ENCODE measurements at places on chromosomes 7 and 10.

GRCh38 chr7:38781991-38782390 lies 127.0 kb downstream of the VPS41 start:
- DNase-seq, result no peak

DNA sequence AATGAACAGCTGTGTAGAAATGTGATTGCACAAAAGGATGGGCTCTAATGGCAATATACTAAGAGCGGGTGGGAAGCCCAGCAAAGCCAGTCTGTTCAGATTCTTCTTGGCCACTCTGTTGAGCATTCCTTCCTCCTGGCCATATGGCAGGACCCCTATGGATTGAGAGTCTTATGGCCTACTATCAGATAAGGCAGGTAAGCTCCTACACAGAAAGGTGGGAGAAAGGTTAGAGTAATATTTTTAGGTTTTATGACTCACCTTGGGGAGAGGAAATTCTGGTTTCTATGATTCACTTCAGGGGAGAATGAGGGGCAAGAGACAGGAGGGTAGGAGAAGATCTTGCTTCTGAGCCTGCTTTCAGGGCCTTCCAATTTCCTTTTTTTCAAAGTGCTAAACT lies 15.1 kb upstream of the AKR1B10 start:
- no peak for DNase-seq

DNA sequence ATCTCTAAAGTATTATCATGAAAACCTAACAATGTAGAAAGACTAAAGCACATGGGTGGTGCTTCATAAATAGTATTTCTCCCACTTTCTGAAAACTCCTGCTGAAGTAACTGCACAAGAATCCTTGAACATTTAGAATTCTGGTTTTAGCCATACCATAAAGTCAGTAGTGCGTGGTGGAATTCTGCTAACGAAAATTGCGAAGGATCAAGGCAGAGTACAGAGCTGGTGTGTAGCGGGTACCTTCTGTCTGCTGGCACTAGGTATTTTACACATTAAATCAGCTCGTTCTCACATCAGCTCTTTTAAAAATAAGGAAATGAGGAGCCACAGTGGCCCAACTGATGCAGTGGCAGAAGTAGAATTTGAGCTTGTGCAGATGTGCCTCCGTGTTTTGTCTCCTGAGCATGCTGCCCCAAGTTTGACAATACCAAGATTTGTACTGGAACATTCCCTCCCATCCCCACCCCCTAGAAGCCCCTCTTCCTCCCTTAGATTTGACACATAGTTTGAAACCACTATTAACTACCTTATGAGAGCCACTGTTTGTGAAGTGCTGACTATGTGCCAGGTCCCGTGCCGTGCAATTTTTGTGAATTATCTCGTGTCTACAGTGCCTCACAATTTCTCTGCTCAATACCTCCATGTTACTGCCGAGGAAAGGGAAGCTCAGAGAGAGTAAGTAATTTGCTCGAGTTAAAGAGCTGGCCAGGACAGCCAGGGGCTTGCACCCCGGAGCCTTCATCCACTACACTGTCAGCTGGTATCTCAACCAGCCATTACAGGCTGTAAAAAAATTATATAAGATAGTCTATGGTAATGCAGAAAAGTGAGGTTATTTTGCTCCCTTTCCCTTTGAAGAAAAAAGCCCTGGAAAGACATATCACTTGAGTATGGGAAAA lies 66.9 kb downstream of the EGFR start:
- no peak for DNase-seq

- no peak for DNase-seq
Measured at GRCh38 chr7:132759482-132760243, 183.4 kb upstream of the PLXNA4 start.

DNA sequence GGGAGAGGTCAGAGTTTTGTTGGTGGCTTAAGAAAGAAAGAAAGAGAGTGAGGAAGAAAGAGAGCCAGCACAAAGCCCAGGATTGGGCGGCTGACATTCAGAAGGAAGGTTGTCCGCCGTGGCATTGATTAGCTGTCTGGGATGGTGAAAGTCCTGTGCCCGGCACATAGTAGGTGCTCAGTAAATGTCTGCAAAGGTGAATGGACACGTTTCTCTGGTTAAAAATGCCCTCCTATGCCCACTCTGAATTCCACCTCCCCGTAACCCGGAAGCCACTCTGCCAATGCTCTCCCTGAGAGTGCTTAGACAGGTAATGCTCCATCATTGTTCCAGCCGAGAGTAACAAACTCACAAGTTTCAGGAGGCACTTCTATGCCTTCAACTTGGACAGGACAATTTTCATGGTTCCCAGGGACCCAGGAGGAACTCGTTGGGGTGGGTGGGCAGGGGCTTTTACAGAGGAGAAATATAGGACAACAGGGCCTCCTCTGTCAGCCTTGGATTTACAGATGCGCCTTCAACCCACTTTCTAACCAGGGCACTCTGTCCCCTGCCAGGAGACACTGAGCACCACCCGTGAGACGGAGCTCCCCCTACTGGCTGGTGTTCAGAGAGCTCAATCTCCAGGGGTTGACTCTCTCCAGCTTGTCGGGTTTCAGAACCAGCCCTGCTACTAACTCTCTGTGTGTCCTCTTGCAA lies 411.5 kb upstream of the ZMIZ1 start:
- DNase-seq, result peak; percentile 93

DNA sequence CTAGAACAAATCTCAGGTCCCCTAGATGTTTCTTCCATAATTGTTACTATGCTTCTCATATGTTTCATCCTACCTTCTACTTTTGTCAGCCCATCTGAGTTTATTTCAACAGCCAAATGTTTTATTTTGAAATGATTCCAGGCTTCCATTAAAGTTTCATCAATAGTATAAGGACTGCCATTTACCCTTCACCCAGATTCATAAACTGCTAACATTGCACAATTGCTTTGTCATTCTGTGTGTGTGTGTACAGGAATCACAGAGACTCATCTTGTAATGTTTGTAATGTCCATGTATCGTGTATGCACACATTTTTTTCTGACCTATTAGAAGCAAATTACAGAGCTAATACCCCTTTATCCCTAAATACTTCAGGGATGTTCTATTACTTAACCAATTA lies 25.5 kb downstream of the MMRN2 start:
- DNase-seq, result no peak

DNA sequence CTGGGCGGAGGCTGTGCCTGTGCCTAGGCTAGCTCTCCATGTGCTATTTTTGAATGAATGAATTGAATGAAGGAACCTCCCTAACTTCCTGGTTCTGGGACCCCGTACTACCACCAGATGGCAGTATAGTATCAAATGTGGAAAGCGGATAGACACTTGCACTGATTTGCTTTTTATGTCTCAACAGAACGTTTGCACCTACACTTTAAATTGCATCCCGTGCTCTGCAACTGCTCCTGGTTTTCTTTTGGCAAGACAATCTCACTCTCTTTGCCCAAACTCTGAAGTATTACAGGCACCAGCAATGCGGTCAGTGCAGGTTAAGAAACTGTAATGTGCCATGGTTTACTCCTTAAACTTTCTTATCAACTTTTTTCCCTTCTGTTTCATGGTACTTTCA lies 6.5 kb downstream of the FZD8 start:
- DNase-seq, result peak; percentile 74

- DNase-seq, result no peak
Measured at GRCh38 chr7:102288285-102288930, 1.7 kb downstream of the SH2B2 start.

DNA sequence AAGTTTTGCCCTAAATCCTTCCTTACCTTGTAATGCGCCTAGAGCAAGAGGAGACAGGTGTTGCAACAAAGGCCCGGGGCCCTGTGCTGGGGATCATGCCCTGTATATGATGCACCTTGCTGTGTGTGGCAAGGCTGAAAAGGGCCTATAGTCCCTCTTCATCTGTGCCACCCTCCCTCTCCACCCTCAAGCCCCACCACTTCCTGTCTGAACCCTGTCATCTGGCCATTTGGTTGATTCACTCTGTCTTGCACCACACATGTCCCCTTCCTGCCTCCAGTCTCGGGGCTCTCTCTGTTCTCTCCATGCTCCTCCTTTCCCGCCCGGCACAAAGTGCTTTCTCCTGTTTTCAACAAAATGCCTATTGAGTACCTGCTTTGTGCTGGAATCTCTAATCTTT lies 11.5 kb upstream of the MALSU1 start:
- DNase-seq, result no peak

GRCh38 chr10:54869022-54869421 lies 68.0 kb upstream of the PCDH15 start:
- DNase-seq, result no peak

- no peak for DNase-seq
Measured at GRCh38 chr10:14635043-14635710, 139.5 kb downstream of the FAM107B start.

GRCh38 chr10:12684784-12685183 lies 316.7 kb downstream of the CCDC3 start:
- DNase-seq, result no peak

DNA sequence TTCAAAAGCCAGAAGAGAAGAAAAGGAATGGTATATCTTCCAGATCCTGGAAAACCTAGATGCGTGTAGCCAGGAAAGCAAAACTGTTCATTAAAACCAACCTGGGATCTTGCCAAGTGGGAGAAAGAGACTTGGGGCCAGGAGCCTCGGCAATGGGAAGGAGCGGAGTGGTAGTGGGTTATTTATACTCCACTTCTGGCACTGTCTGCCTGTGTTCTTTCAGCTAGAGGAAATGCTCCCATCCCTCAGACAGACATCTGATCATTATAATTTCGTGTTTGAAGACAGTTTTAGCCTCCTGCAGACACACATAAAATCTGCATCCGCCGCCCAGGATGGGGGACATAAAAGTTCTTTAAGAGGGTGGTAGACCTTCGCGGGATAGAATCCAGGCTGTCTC lies 421.6 kb downstream of the RPS24 start:
- DNase-seq, result no peak

GRCh38 chr10:77832238-77832637 lies 94.3 kb downstream of the DLG5 start:
- DNase-seq, result no peak

DNA sequence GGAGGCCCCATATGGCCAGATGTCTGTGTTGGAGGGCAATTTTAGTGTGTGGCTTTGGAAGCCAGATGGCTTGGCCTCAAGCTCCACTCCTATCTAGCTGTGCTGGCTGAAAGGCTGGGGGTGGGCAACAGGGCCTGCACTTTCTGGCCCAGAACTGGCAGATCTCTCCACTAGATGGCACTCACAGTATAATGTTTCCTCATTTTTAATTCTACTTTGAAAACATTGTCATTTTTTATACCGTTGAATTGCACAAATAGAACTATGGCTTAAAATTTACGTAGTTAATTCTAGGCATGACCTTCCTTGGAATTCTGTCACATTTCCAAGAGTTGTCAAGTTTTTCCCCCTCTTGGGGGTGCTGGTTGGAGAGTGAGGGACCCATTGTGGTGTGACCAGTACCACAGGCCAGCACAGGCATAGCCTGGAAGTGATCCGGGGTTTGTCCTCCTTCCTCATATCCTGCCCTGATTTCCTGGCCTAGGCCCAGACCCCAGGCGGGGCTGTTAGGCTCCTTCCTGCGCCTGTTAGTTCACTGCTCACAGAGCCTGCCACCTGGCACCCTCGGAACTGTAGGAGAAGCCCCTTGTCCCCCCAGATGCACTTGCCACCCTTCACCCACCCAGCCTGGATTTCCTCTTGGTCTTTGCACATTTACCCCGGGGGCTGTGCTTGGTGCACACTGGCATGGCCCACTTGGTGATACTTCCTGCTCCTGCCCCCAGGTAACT lies 52.8 kb downstream of the ARHGAP22 start:
- peak; percentile 65 for DNase-seq

GRCh38 chr7:41731493-41732435 lies 28.9 kb upstream of the INHBA start:
- peak; percentile 45 for DNase-seq

DNA sequence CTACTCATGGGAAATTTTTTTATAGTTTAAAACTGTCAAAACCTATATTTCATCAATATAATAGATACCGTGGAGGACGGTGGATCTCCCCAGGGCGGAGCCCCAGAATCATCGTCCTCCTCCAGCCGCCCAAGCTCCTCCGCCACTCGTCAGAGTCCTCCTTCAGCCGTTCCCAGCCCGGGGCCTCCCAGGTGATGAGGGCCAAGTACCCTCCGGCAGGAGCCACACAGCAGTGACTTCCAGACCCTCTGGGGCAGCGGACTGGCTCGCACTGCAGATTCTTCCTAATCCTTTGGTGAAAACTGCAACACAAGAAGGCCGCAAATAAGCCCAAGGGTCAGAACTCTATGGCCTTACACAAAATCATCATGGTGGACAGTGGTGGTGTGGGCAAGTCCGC lies 26.8 kb upstream of the ABCB5 start:
- no peak for DNase-seq

DNA sequence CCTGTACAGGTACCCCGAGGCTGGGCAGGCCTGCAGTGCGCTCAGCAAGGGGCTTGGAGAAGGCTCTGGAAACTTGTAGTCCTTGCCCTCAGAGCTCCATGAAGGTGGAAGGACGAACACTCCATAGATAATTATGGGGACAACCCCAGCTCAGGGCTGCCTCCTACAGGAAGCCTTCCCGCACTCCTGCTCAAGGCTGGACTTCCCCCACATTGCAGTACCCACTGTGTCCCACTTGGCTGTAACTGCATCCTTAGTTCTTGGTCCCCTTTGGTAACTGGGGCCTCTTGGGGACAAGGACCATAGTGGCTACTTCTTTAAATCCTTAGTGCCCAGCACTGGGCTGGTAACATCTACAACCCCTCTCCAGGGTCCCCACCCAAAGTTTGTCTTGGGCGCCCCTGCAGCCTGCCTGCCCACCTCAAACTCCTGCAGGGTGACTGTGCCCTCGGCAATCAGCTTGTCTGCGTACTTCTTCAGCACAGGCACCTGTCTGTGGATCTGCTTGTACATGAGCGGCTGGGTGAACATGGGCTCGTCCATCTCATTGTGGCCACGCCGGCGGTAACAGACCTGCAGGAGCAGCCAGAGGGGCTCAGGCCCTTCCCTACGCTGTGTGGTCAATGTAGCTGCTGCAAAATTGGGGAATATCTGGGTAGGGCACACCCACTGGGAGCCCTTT lies 17.1 kb downstream of the OGDHL start:
- no peak for DNase-seq

DNA sequence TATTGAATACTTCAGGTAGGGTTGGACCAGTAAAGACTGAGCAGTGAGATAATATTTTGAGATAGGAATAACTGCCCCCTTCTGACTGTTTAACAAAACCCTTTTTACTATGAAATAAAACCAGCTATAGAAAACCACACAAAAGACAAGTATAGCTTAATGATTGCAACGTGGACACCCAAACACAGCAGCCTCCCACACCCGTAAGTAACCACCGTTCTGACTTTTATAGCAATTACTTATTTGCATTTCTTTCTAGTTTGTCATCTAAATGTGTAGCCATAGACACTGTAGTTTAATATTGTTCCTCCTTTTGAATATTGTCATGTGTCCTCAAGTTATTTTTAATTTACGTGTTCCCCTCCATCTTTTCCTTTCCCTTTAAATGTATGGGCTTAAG lies 42.9 kb upstream of the SYPL1 start:
- no peak for DNase-seq
